H1 (cell line): ENCODE measurements at places on chromosomes 6 and 20. TPM values are rescaled to one million over a fixed set of nuclear protein-coding genes. Genes with fewer than 3 reads are reported as not detected.

The GPR63 gene
- 11.3 and 11.6 TPM in 2 replicates for total RNA-seq

The DNAH8 gene
- not detected in 2 replicates for total RNA-seq

The RFX6 gene
- not detected in 2 replicates for total RNA-seq

- H3K27ac ChIP-seq: no peak overlapping the region; the same call in 1 of the 2 replicates
- H3K4me3 ChIP-seq: no peak overlapping the region
- no peak for DNase-seq
- H3K36me3 ChIP-seq: no peaks in the 10 kb centered on the region
Observed at GRCh38 chr6:134161041-134161440, 108.6 kb upstream of the SLC2A12 start.

DNA sequence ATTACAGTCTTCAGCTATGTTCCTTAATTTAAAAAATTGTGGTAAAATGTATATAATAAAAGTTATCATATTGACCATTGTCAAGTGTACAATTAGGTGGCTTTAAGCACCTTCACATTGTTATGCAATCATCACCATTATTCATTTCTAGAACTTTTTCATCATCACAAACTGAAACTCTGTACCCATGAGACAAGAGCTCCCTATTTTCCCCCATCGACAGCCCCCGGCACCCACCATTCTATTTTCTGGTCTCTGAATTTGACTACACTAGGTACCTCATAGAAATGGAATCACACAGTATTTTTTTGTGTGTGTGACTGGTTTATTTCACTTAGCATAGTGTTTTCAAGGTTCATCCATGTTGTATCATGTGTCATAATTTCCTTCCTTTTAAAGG lies 39.7 kb upstream of the FYN start:
- no peaks in the 10 kb centered on the region for H3K27me3 ChIP-seq
- no peak overlapping the region for H3K27ac ChIP-seq
- no peak overlapping the region for H3K4me3 ChIP-seq
- no peaks in the 10 kb centered on the region for H3K4me1 ChIP-seq
- no peak for DNase-seq

DNA sequence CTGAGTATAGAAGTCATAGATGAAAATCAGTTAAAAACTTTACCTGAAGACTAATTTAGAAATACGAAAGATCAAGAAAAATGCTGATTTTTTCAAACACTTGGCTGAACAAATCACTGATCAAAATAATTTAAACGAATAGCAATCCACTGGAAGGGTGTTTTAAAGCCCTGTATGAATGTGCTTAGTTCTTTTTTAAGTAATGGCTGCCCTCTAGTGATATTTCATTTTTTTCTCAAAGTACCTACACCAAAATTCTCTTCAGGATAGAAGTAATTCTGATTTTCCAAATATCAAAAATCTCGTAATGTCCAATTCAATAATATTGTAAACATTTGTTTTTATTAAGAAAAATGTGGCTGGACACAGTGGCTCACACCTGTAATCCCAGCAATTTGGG lies 32.5 kb downstream of the AKAP7 start:
- no peak overlapping the region for H3K4me3 ChIP-seq
- peaks cover 3% of the 10 kb centered on the region for H3K4me1 ChIP-seq
- H3K36me3 ChIP-seq: no peaks in the 10 kb centered on the region
- no peaks in the 10 kb centered on the region for H3K27me3 ChIP-seq
- DNase-seq: no peak
- no peak overlapping the region for H3K27ac ChIP-seq

- no peak overlapping the region for H3K27ac ChIP-seq
- peaks cover 79% of the 10 kb centered on the region for H3K27me3 ChIP-seq
- H3K36me3 ChIP-seq: no peaks in the 10 kb centered on the region
- peaks cover 7% of the 10 kb centered on the region for H3K4me1 ChIP-seq
- DNase-seq: no peak
Observed at GRCh38 chr6:33217246-33217645, 8.9 kb downstream of the RING1 start.

- no peaks in the 10 kb centered on the region for H3K36me3 ChIP-seq
- DNase-seq: no peak
- no peaks in the 10 kb centered on the region for H3K4me1 ChIP-seq
- no peak overlapping the region for H3K27ac ChIP-seq
- no peak overlapping the region for H3K4me3 ChIP-seq
- no peaks in the 10 kb centered on the region for H3K27me3 ChIP-seq
Observed at GRCh38 chr20:14820771-14821170, 483.4 kb upstream of the FLRT3 start.

- no peaks in the 10 kb centered on the region for H3K36me3 ChIP-seq
- no peaks in the 10 kb centered on the region for H3K27me3 ChIP-seq
- H3K4me3 ChIP-seq: no peak overlapping the region
- no peak for DNase-seq
- no peaks in the 10 kb centered on the region for H3K4me1 ChIP-seq
Observed at GRCh38 chr6:159089909-159090308, 45.1 kb upstream of the TAGAP start.

- no peak overlapping the region for H3K27ac ChIP-seq
- no peak for DNase-seq
- H3K36me3 ChIP-seq: no peaks in the 10 kb centered on the region
- peaks cover 4% of the 10 kb centered on the region; the same call in 1 of the 2 replicates for H3K4me1 ChIP-seq
- no peaks in the 10 kb centered on the region for H3K27me3 ChIP-seq
Observed at GRCh38 chr20:9660236-9660868, 146.0 kb downstream of the LAMP5 start.
